ENCODE measurements at places on chromosomes 16 and 17. TPM values are rescaled to one million over a fixed set of nuclear protein-coding genes. Genes with fewer than 3 reads are reported as not detected.

Gene KRTAP4-3
- total RNA-seq, result not detected

Gene FBXL16
- total RNA-seq, result 9.1 TPM

Gene AANAT
- not detected for total RNA-seq

Gene CTRB2
- total RNA-seq, result not detected

Gene TMEM204
- total RNA-seq, result 33.9 TPM

Gene C16orf46
- total RNA-seq, result 15.7 TPM

Gene XYLT1
- 19.3 TPM for total RNA-seq

Gene PRSS33
- not detected for total RNA-seq

Gene VAT1L
- total RNA-seq, result 0.05 TPM
